ENCODE measurements at places on chromosomes 3 and 15.

DNA sequence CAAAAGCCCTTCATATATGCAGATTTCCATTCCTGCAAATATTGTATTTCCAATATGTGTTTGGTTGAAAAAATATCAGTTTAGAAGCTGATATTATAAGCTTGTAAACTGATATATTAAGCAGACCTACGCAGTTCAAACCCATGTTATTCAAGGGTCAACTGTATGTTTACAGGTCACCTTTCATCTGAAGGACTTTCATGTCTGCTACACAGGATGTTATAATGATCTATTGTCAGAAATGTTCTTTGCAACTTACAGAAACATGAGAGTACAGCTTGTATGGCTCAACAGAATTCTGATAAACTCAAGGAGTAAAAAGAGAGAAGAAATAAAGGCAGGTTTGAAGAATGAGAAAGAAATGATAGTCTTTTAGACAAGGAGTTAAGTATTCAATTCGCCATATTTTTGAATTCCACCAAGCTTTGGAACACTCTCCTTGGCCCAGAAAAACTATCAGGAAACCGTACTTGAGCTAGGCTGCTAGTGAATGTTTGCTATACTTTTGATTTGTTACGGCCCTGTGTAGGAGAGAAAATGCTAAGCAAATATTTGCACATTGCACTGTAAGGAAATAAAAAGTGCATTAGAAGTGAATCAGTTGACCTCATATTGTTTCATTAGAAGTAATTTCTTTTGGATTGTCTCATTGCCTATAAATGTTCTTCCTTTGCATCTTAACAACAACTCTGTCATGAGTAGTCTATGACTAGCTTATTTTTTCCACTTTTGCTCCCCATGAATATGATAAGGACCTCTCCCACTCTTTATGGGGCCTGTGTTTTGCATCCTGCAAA lies 81.2 kb downstream of the NEK11 start:
- DNase-seq: no peak

GRCh38 chr15:36941798-36942197 lies 158.6 kb downstream of the MEIS2 start:
- DNase-seq: no peak

DNA sequence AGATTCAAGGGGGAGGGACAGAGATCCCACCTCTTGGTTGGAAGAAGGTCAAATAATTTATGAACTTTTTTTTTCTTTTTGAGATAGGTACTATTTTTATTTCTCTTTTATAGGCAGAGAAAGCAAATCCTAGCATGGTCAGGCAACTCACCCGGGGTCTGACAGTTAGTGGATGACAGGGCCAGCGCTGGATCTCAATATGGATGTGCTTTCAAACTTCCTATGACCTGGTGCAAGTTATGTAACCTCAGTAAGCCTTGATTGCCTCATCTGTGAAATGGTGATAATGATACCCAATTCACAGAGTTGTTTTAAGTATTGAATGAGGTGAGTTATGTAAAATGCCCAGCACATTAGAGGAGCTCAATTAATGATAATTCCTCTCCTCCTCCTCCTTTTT lies 86.8 kb upstream of the MEF2A start:
- DNase-seq: no peak

DNA sequence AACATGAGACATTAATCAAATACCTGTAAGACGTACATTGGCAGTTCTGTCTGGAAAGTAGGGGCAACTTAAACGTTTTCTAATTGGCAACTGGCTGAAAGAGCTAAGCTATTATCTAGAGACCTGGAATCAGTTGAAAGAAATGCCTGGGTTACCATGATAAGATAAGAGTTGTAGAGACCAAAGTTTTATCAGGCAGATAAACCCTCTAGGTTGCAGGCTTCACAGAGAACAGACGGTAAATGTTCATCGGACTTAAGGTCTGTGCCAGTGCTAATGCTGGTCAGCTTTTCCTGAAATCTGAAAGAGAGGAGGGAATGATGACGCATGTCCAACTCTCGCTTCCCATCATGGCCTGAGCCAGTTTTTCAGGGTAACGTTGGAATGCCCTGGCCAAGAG lies 196.2 kb downstream of the ROBO2 start:
- DNase-seq: no peak

GRCh38 chr3:171711461-171712170 lies 98.7 kb downstream of the PLD1 start:
- DNase-seq: no peak

DNA sequence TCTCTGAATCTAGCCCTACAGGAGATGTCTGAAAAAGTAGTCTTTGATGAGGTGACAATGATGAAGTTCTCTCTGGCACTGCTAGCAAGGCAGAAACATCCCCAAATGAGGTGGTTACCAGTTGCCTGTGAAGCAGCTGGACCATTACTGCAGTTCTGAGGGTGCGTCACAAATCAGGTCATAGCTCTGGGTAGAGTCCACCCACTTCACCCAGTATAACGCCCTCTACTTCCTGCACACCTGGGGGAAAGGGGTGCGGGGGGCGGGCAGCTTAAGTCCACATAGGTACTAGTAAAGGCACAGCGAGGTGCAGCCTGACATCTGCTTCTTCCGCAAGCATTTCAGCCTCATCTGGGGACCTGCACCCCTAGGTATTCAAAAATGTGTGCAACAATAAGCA lies 13.4 kb upstream of the SATB1 start:
- no peak for DNase-seq

- DNase-seq: no peak
Observed at GRCh38 chr3:120496278-120497002, 45.6 kb upstream of the FSTL1 start.

- DNase-seq: no peak
Observed at GRCh38 chr3:52119826-52120225, 34.4 kb downstream of the POC1A start.

GRCh38 chr3:101484805-101485620 lies 28.0 kb downstream of the SENP7 start:
- no peak for DNase-seq

GRCh38 chr3:42099020-42099765 lies 8.0 kb downstream of the TRAK1 start:
- no peak for DNase-seq

DNA sequence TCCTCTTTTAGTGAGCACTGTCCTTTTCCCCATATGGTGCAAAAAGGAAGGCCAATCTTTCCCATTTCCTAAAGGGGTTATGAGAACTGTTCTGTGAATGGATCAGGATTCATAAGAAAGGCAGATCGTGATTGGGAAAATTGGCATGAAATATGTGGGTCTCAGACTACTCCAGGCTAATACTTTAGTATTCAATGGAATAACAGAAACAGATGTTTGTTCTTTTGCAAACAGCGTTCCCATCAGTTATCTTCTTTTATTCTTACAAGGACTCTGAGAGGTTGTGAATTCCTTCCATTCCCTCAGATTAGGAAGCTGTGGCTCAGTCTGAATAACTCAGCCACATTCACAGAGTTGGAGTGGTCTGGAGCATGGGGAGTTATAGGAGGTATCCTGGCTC lies 51.3 kb upstream of the MTMR10 start:
- DNase-seq: no peak

- peak; percentile 97 for DNase-seq
Observed at GRCh38 chr15:66883284-66883911, 181.4 kb downstream of the SMAD6 start.

- no peak for DNase-seq
Observed at GRCh38 chr3:58645726-58646125, 20.8 kb downstream of the FAM3D start.

DNA sequence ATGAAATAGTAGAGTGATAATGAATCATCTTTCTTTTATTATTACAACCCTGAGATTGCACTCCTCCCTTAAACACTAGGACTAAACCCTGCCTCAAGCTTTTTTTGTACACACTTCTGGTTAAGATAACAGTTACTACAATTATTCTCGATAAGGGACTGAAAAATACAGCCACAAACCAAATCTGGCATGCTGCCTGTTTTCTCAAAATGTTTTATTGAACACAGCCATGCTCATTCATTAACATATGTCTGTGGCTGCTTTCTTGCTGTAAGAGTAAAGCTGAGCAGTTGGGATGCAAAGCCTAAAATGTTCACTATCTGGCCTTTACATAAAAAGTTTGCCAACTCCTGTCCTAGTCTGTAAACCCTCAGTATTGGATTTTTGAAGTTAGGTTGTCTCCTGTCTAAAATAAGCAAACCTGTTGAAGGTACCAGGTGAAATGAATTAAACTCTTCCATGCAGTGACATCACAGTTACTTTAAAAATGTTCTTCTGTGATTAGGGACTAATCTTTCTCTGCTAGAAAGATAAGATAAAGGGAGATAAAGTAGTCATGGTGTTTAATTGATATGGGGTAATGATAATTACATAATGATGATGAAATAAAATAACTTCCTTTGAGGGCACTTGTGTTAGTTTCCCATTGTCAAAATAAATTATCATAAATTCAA lies 218.2 kb downstream of the STXBP5L start:
- no peak for DNase-seq

GRCh38 chr3:185852635-185853034 lies 27.8 kb upstream of the IGF2BP2 start:
- DNase-seq: no peak

GRCh38 chr15:77774350-77774749 lies 141.6 kb upstream of the LINGO1 start:
- no peak for DNase-seq

- DNase-seq: no peak
Observed at GRCh38 chr3:102004561-102004960, 155.2 kb downstream of the NFKBIZ start.

Measured in iPS DF 19.7 (cell line).